ENCODE measurements at places on chromosomes 1 and 21.

- DNase-seq: no peak
Observed at GRCh38 chr21:15195104-15195503, 130.3 kb upstream of the NRIP1 start.

- no peak for DNase-seq
Observed at GRCh38 chr1:22741118-22741517, 30.5 kb downstream of the EPHB2 start.

DNA sequence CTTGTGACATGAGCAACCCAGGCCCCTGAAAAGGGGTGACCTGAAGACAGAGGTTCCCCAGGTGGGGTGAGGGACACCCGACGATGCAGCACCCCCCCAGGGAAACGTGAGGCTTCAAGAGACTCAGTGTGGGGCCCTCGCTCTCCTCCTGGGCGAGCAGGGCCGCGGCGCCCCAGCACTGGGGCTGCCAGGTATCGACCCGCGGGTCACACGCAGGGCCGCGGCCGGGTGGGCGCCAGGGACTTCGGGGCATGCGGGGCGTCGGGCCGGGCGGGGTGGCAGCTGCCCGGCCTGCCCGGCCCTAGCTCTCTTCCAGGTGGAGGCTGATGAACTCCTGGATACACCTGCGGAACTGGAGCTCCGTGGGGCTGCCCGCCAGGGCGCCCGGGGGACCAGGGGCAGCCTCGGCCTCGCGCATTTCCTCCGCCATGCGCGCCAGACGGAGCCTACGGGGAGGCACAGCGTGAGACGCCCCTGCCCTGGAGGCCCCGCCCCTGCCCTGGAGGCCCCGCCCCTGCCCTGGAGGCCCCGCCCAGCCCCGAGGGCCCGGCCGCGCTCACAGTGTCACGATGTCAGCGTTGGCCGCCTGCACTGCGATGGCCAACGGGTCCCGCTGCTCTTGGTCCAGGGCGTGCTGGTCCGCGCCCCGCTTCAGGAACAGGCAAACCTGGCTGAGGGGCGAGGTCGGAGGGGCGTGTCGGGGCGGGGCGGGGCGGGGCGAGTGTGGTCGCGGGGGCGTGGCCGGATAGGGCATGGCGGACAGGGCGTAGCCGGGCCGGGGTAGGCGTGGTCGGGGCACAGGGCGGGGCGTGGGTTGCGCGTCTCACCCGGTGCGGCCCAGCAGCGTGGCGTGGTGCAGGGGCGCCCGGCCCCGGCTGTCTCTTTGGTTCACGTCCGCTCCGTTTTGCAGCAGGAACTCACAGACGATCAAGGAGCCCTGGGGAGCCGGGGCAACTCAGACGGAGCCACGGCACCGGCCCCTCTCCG is 13.3 kb downstream of the SCNN1D start:
- DNase-seq: no peak

DNA sequence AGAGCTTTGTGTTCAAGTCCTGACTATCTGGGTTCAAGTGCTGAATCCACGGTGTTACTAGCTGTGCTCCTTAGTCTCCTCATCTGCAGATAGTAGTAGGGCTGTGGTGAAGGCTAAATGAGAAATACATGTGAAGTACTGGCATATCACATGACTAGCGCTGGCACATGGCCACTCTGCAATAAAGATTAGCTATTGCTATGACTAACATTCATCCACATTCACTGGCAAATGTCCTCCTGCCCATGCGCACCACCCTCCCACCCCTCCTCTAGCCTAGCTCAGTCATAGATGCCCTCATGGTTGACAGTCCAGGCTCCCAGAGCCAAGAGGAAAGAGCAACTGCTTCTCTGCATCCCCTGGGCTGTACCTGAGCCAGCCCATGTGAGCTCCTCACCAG is 8.5 kb upstream of the COL8A2 start:
- no peak for DNase-seq

- DNase-seq: no peak
Observed at GRCh38 chr21:34813266-34813894, 144.6 kb downstream of the CLIC6 start.

DNA sequence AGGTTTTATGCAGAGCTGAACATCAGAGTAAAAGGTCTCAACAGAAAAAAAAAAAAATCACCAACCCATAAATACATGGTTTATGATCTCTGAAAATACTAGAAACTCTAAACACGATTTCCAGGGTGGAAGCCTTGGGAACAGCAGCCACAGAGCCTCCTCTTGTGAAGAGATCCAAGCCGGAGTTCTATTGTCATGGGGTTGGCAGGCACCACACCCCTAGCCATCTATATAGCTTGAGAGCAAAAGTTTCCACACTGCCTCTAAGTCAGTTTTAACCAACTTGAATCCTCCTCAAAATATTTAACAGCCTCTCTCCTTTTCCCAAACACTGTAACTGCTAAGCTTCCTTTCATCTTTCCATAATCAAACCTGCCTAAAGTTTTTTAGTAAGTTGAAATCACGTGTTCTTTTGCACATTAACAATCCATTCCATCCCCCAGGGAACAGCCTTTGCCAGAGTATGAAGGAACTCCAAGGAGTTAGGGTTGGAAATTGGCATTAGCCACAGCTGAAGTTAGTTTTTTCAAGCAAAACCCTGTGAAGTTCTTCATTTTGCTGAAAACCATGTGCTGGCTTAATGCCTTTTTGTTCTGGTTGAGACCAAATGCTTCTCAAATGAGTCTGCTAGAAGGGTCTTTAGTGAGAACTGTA is 13.8 kb upstream of the SEC16B start:
- no peak for DNase-seq

DNA sequence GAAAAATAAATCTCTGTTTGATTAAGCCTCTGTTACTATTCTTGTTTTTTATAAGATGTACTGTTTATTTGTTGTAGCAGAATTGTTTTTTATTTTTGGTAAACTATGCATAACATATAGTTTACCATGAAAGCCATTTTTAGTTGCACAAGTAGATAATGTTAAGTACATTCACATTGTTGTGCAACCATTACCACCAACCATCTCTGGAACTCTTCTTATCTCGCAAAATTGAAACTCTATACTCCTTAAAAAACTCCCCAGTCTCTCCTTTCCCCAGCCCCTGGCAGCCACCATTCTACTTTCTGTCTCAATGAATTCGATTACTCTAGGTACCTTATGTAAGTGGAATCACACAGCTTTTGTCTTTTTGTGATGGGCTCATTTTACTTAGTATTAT is 27.4 kb upstream of the UHMK1 start:
- DNase-seq: no peak

- DNase-seq: no peak
Observed at GRCh38 chr1:247115141-247115510, 11.0 kb upstream of the ZNF669 start.
